Panc1 (cell line): ENCODE measurements at places on chromosomes 7 and 10.

DNA sequence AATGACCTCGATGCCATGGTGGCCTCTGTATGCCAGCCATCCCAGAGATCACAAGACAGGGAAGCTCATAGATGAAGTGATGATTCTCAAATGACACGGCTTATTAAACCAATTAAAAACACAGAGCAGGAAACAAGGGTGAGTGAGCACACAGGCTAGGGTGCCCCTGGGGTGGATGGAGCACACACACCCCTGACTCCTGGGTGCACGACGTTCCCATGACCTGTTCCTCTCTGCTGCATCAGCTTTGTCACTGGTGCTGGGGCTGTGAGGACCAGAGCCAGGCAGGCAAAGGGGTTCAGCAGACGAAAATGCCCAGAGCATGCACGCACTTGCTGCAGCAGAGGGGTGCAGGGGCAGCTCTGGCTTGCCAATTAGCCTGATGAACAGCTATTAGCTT is 86.5 kb upstream of the LRRC4 start:
- DNase-seq = no peak

GRCh38 chr7:100488333-100489095 is 4.8 kb downstream of the NYAP1 start:
- no peak for DNase-seq

- no peak for DNase-seq
These were observed 77.6 kb downstream of the VPS41 start for GRCh38 chr7:38831259-38831996.

DNA sequence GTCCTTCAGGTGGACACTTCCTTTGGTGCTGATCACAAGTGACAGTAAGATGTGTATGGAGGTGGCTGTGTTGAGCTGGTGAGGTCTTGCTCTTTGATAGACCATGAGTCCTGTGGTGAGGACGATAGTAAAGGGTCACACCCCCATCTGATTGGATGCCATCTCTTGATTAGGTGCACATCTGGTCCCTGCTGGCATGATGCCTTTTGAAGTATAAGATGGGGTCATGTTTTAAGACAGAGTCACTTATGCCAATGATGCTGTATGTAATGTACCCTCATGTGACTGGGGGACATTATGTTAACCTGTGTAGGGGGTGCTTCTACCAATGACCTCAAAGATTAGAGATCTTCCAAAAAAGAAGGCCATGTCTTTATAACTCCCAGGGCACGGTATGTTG is 644.6 kb downstream of the ACTR3B start:
- DNase-seq = no peak

- no peak for DNase-seq
These were observed 22.4 kb upstream of the CYTH3 start for GRCh38 chr7:6294839-6295238.

- DNase-seq = no peak
These were observed 20.4 kb downstream of the DNAJB12 start for GRCh38 chr10:72334196-72334824.

GRCh38 chr10:59757966-59758365 is 4.7 kb upstream of the MRLN start:
- DNase-seq = no peak

- no peak for DNase-seq
These were observed 266.2 kb downstream of the SLC25A13 start for GRCh38 chr7:96055717-96056116.

GRCh38 chr7:80135309-80136104 is 876 bp downstream of the GNAI1 start:
- DNase-seq = no peak

DNA sequence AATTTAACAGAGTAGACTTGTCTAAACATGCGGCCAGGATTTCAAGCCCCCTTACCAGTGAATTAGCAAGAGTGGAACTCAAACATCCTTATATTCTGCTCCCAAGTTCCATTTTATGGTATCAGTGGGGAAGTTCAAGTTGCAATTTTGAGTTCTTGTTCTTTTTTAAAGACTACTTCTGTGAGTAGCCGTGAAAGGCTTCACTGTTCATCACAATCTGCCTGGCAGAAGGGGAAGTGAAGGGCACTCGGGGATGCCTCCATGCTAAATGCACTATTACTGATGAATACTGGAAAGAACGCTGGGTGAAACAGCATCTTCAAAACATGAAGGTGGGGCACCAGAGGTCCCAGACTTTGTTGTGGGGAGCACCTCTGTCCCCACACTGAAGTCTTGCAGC is 22.4 kb upstream of the FGL2 start:
- no peak for DNase-seq
